NCI-H446 treated with DMSO at 0.1 percent for 48 hours (cell line): ENCODE measurements at places on chromosomes 11 and 22.

GRCh38 chr11:75090671-75091177 lies 6.0 kb downstream of the OR2AT4 start:
- DNase-seq, result no peak

DNA sequence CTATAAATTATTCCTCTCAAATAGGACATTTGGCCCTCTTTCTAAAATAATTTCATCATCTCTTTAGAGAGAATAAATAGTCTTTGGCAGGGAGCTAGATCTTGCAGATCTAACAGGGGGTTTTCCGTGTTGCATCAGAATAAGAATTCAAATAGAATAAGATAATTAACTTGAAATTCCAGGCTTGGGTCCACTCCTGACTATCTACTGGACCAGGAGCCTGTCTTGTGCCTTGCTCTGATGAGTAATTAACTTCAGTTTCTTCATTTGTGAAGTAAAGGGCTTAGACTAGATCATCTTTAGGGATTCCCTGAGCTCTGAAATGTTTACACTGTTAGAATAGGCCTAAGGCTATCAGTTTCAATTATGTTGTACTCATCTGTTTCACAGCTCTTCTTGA lies 23.5 kb upstream of the TMEM123 start:
- no peak for DNase-seq

GRCh38 chr22:49913446-49913845 lies 4.8 kb downstream of the ALG12 start:
- no peak for DNase-seq

- DNase-seq, result no peak
Observed at GRCh38 chr11:69183613-69184012, 27.9 kb downstream of the SMIM38 start.

DNA sequence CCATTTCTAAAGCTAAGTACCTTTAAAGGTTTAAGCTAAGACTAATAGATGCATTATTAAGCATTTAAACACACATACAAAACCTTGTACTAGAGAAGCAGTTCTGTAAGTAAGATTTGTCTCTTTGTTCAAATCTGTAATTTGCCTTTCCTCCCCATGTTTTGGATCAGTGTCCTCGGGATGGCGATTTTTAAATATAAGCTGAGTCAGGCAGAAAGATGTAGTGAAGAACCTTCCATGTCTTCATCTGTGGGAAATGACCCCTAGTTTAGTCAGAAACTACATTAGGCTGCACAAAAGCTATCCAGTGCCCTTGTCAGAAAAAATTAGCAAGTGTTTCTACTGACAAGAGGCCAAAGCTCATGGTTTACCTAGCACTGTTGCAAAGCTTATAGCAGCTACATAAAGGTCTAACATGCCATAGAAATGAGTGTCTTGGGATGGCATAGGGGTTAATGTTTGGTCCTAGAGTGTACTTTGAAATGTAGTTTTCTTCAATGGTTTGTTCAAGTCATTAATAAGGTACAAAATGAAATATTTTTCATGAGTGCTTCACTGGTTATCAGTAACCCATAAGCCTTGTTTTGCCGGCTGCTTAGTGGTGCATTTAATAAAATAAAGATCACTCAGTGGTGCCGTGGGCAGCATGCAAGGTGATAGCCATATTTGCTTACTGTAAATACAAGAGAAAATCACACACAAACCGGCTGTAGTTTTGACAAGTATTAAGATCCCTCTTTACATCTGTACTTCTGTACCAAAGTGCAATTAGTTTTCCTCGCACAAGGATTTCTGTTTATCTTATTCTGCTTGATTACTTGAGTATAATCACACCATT lies 139.8 kb downstream of the ELP4 start:
- peak; percentile 75 for DNase-seq

- DNase-seq, result no peak
Observed at GRCh38 chr11:82980292-82980691, 78.8 kb downstream of the DDIAS start.

- no peak for DNase-seq
Observed at GRCh38 chr22:22761606-22761962, 117.2 kb downstream of the GGTLC2 start.

- peak; percentile 96 for DNase-seq
Observed at GRCh38 chr11:74321487-74322188, 10.2 kb upstream of the P4HA3 start.

DNA sequence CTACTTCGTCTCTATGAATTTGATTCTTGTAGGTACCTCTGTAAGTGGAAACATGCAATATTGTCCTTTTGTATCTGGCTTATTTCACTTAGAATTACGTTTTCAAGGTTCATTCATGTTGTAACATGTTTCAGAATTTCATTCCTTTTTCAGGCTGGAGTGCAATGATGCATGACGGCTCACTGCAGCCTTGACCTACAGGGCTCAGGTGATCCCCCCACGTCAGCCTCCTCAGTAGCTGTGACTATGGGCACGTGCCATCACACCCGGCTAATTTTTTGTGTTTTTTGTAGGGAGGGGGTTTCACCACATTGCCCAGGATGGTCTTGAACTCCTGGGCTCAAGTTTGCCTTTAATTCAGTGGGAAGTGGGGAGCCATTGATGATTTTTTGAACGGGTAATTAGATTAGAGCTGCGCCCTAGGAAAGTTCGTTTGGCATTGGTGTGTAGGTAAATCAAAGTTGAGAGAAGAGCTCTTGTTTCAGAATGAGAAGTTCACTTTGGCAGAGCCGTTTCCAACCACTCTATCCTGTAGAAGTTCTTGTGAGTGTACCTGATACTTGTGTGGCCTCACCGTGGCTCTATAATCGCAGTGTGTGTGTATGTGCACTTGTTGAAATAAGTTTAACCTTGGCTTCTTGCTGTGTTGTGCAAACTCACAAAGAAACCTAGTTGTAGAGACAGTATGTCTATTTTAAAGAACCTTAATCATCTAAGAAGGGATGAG lies 115.9 kb downstream of the NAV2 start:
- no peak for DNase-seq

- no peak for DNase-seq
Observed at GRCh38 chr11:65915101-65915820, 3.6 kb downstream of the C11orf68 start.

GRCh38 chr11:122091835-122092234 lies 24.2 kb downstream of the BLID start:
- no peak for DNase-seq

DNA sequence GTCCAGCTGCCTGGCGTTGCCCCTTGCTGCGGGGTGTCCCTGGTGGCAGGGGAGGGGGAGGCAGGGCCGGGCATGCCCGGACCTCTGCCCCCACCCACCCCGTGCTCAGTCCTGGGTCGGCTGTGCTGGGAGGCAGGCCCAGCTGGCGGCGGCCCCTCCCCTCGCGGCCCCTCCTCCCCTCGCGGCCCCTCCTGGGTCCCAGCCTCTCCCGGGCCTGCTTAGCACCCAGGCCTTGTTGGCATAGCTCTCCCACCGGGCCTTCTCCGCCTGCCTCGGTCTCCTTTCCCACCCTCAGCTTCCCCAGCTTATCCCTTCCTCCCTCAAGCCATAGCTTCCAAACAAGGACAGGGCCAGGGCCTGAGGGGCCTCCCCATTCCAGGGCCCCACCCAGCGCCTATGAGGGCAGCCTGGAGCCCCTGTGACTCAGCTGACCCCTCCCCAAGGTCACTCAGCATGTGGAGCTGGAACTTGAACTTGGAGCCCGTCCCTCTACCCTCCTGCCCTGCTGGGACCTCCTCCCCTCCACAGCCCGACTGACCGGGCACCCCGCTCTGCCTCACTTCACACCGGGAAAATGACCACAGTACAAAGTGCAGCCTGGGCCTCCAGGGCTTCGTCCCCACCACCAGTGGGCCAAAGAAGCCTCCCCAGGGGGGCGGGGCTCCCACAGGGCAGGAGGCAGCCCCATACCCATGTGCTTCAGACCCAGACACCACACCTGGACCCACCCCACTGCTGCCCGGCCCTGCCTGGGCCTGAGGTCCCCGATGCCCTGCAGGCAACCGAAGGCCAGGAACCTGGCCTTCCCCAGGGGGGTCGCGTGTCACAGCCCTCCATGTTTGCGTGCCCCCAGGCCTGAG lies 1.2 kb downstream of the EPS8L2 start:
- DNase-seq, result no peak

GRCh38 chr11:130874396-130874795 lies 41.9 kb downstream of the SNX19 start:
- DNase-seq, result no peak

DNA sequence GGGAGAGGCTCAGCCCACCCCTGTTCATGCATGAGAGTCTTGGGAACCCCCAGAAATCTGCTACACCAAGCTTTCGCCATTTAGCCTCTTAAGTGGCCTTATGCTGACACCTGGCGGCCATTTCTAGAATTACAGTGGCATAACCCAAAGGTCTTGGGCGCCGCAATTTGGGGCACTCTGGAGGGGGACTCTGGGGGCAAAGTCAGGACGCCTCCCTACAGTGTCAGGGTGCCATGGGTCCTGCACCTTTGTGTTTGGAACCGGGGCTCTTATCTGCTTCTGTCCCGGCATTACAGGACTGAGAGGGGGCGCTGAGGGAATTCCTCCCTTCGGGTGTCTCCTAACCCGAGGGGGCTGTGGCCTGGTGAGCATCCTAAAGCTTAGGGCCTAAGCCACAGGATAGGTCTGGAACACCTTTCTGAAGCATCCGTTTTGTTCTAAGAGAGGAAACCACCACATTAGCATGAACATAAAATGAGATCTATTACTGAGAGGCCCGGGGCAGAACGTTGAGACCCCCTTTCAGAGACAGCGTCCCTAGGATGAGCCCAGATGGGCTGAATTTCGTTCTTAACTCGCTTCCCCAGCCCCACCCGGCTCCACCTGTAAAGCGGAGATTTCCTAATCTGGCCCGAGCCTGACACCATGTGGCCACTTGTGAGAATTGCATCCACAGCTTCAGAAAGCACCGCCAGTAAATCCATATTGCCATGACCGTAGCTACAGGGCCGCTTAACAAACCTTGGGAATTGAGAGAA lies 9.3 kb downstream of the INS start:
- peak; percentile 21 for DNase-seq

- DNase-seq, result no peak
Observed at GRCh38 chr22:17994424-17995108, 29.8 kb downstream of the MICAL3 start.

DNA sequence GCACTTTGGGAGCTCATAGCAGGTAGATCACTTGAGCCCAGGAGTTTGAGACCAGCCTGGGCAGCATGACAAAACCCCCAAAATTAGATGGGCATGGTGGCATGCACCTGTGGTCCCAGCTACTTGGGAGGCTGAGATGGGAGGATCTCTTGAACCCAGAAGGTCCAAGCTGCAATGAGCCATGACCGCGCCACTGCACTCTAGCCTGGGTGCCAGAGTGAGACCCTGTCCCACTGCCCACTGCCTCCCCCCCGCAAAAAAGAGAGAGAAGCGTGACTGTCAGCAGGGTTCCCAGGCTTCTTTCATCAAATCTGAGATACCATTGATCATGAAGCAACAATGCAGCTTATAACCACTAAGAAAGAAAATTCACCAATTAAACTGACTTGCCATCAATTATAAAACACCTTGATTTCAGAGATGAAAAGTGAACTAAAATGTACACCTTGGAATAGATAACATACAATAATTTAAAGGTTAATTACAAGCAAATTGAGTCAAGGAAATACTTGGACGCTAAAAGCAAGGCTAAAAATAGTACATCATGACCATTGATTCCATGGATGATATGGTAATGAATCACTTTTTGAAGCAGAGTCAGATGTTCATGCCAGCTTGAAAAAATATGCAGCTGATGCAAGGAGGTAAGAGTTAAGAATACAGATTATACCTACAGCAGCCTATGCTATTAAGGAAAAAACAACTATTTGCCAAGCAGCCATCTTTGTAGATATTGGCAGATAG lies 90.8 kb upstream of the ALKBH3 start:
- DNase-seq, result no peak

DNA sequence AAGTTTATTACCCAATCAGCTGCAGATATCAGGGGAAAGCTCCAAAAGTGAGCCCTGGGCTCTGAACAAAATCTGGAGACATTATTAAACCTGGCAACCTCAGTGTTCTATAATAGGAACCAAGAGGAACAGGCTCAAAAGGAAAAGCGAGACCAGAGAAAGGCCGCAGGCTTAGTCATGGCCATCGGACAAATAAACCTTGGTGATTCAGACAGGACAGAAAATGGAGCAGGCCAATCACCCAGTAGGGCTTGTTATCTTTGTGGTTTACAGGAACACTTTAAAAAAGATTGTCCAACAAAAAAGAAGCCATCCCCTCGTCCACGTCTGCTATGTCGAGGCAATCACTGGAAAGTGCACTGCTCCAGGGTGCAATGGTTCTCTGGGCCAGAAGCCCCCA lies 7.7 kb upstream of the PANX1 start:
- no peak for DNase-seq

DNA sequence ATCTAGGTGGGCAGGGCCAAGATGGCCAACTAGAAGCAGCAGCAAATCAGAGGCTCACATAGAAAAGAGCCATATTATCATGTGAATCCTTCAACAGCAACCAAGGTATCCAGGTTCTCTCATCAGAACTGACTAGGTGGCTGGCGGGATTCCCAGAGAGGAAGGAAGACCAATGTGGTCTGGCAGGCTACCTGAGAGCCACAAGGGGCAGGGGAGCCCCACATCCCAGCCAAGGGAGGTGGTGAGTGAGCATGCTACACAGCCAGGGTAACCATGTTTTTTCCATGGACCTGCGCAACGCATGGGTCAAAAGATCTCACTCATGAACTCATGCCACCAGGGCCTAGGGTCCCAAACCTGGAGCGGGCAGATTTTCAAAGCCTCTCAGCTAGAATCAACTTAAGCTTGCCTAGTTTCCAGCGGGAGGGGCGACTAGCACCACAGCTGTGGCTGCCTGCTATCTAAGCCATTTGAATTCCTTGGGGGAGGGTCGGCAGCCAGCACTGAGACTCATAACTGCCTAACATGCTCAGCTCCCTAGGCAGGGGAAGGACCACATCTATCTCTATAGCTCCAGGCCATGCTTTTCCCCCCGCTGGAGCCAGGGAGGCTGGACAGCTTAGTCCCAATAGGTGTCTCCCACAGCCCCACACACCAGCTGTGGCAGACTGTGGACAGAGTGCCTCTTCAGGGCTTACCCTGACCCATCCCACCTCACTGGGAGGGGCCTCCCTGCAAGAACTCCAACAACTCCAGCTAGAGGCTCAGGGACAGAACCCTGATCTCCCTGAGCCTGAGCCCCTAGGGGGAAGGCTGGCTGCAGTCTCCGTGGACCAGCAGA lies 28.7 kb upstream of the CASP12 start:
- no peak for DNase-seq

DNA sequence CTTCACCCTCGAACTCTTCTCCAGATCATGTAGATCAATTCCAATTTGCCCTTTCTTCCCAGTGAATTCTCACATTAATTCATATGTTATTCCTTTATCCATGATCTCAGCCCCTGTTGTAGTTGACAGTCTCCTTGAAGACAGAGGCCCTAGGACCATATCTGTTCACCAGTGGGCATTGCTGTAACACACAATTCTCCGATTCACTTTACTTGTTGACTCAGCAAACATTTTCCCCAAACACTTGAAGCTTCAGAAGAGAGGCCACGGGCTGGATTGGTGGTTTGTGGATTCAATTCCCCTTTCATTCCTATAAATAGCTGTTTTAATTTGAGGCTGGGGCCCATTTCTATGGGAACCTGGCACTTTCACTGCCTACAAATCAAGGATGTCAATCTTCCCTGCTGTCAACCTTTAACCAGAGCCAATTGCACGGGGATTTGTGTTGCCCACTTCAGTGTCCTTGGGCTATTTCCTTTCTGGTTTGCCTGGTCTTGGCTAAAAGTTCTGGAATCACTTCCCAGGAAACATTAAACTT lies 393.0 kb upstream of the KIRREL3 start:
- DNase-seq, result peak; percentile 15

GRCh38 chr11:75350743-75351540 lies 519 bp downstream of the ARRB1 start:
- DNase-seq, result no peak

- no peak for DNase-seq
Observed at GRCh38 chr11:71995726-71996291, 2.9 kb upstream of the IL18BP start.
